ENCODE measurements at places on chromosomes 7 and 10. TPM values are rescaled to one million over a fixed set of nuclear protein-coding genes. Genes with fewer than 3 reads are reported as not detected.

DNA sequence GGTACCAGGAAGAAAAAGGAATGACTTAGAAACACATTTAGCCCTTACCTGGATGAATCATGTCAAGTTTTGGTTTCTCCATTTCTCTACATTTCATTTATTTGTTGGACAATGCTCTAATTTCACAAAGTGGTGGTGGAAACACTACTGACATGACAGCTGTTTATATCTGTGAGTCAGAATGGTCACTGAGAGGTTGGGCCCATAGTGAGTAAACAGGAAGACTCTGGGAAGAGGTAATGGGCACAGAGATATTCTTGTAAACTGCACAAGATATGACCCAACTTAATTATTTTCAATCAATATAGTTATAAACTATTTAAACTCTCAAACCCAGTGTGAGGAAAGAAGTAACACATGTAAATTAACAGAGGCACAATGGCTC is 176.3 kb upstream of the MEOX2 start:
- DNase-seq = no peak

DNA sequence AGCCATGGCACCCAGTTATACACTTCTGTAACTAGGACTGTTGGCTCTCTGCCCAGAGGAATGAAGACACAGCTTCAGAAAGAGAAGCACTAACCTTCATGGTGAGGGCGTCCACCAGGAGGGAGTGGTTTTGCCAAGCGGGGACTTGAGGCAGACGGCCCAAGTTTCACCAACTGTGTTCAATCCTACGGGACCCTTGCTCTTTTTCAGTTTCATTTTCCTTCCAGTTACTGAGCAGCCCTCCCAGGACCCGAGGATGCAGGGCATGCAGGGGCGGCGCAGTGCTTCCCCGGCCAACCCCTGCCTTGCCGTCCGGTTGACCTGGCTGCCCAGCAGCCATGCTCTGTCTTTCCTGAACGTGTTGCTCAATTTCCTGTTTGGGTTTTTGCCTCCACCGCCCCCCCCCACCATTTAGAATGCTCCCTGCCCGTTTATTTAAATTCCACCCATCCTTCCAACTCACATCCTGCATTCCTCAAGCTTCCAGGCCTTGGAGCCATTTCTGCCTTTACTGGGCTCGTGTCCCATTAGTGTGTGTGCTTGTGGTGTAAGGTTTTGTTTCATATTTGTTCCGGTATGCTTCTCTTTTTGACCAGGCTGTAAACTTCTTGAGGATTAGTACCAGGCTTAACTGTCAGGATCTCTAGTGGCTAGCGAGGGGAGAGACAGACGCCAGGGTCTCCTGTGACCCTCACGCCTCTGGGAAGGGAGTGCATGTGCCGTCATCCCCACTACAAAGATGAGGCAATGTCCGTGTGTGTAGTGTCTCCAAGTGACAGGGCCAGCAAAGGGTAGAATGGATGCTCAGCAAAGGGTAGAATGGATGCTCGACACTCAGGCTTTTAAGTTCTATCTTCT is 31.6 kb downstream of the IL15RA start:
- DNase-seq = peak; percentile 93

- DNase-seq = no peak
Observed at GRCh38 chr7:157358753-157359096, 21.9 kb downstream of the DNAJB6 start.

DNA sequence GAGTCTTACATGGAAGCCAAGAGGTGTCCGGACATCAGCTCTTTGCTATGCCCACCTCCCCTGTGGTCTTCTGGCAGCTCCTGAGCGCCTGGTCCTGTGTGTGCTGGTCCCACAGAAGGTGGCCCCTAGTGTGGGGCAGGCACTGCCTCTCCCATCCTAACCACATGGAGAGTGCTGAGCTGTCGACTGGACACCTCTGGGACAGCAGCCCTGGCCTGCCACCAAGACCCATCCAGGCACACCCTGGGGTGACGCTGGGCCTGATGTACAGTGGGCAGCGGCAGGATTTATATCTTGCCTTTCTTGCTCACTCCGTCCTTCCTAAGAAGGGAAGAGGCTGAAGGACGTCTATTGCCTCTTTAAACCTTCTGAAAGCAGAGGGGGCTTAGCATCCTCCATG is 98.7 kb downstream of the EBF3 start:
- no peak for DNase-seq

GRCh38 chr7:2017481-2017891 is 215.3 kb downstream of the MAD1L1 start:
- DNase-seq = no peak

GRCh38 chr10:61961278-61961677 is 59.8 kb downstream of the ARID5B start:
- no peak for DNase-seq

Gene ZNF488
- total RNA-seq = 0.13 TPM
